ENCODE measurements at places on chromosomes 11 and 22.
A peak's percentile ranks its signal among the peaks of the same experiment; 100 is the strongest.

- DNase-seq: no peak
Observed at GRCh38 chr22:30057375-30057774, 22.9 kb upstream of the HORMAD2 start.

- no peak for DNase-seq
Observed at GRCh38 chr11:7642747-7643146, 30.6 kb downstream of the CYB5R2 start.

- DNase-seq: peak; percentile 94
Observed at GRCh38 chr22:39520226-39521105, at the start of gene ATF4. Gene ATF4 (plus strand): TSS chr22:39520562. CDS start chr22:39521446, 884 bp downstream.

GRCh38 chr11:131217313-131218310 is 152.8 kb upstream of the NTM start:
- DNase-seq: no peak

DNA sequence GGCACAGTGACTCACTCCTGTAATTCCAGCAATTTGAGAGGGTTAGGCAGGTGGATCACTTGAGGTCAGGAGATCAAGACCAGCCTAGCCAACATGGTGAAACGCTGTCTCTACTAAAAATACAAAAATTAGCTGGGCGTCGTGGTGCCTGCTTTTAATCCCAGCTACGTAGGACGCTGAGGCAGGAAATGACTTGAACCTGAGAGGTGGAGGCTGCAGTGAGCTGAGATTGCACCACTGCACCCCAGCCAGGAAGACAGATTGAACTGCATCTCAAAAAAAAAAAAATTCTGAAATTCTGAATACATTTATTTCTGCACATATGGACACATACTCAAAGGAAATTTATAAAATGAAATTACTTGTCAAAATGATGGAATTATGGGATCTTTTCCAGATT is 103.2 kb downstream of the GRIA4 start:
- DNase-seq: no peak

DNA sequence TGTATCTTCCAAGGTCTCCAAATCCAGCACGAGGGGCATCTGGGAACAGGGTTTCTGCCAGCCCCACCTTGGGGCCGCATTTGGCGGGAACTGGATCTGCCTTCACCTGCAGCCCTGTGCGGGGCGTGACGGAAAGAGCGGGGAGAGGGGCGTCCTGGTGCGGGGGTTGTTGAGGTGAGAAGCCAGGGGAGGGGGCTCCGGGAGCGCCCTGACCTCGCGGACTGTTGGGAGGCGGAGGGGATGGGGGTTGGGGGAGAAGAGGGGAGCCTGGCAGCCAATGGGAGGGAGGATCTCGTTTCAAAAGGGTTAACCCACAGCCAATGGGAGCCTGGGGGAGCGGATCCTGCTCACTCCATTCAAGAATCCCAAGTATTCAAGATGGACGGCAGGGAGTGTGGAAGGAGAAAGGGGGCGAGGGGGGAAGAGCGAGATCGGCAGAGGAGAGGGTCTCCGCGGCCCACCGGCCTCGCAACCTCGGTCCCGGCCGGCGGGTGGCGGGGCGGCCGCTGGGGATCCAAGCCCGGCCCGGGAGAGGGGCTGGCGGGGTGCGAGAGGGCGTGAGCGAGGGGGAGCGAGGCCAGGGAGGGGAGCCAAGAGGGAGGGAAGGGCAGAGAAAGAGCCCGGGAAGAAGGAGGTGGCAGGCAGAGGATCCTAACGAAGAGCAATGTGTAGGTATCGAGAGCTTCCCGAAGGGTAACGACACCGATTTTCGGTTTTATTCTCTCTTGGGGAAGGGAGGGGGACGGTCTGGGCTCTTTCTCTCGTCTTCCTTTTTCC is 11.5 kb downstream of the YPEL4 start:
- DNase-seq: no peak

DNA sequence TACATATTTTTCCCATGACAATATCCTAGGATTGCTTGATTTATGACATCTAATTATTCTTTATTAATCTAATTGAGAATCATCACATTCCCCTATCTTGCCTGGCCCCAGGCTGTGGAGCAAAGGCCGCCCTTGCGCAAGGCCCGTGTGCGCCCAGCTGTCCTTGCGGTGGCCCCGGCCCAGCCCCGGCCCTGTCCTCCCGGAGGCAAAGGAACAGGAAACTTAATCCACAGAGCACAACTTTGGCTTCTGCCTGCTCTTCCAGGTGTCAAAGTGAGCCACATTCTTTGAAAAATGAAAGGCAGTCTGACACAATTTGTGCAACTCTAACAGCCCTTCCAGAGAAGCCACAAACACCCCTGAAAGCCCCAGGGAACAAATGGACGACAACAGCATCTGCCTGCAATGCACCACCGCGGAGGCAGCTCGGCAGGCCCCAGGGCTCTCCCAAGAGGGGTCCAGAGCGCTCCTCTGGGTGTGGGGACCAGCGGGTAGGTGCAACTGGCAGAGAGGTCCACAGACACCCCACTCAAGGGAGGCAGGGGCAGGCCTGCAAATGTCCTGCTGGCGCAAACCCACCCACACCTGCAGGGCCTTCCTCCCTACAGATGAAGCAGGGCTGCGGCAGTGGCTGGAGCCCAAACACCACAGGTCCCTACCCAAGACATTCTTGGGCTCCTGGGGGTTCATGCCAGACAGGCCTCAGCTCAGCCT is 30.3 kb downstream of the GNB1L start:
- DNase-seq: no peak

GRCh38 chr11:46203746-46204145 is 73.7 kb upstream of the CREB3L1 start:
- DNase-seq: no peak

DNA sequence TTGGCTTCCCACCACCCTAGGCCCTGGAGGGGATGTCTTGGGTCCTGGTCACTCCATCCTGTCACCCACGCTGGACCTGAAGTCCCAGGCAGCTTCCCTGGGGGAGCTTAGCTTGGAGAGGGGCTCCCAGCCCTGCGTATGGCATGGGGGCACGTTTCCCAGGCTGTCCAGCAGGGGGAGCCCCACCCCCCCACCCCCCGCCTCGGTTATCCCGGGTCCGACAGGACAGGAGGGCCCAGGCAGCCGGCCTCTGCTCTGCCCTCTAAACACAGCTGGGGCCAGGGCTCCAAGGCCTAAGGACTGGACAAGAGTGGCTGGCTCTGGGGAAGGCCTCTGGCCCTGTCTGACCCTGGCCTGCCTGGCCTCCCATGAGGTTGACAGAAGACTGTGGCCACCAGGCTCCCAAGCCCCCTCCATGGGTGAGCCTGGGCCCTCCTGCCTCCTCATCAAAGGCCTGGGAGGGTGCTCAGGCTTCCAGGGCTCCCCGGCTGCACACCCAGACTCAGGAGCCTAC is 104.8 kb downstream of the NECTIN1 start:
- no peak for DNase-seq

- no peak for DNase-seq
Observed at GRCh38 chr11:125724125-125724524, 22.0 kb upstream of the PATE1 start.

- no peak for DNase-seq
Observed at GRCh38 chr22:37740455-37741311, 43.8 kb downstream of the TRIOBP start.

DNA sequence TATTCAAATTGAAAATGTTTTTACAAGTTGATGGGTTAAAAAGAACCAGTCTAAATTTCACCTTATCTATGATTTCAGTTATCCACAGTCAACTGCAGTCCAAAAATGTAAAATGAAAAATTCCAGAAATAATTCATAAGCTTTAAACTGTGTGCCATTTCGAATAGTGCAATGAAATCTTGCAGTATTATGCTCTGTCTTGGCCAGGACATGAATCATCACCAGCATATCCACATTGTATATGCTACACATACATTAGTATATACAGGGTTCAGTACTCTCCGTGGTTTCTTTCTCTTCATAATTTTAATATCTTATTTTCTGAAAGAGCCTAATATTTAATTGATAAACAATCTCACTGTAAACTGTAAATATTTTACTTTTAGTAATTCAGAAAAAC is 45.9 kb downstream of the ARHGAP32 start:
- DNase-seq: no peak

- no peak for DNase-seq
Observed at GRCh38 chr22:28817919-28818859, 17.8 kb upstream of the XBP1 start.

- DNase-seq: no peak
Observed at GRCh38 chr11:62747475-62748160, 6.3 kb downstream of the ZBTB3 start.

DNA sequence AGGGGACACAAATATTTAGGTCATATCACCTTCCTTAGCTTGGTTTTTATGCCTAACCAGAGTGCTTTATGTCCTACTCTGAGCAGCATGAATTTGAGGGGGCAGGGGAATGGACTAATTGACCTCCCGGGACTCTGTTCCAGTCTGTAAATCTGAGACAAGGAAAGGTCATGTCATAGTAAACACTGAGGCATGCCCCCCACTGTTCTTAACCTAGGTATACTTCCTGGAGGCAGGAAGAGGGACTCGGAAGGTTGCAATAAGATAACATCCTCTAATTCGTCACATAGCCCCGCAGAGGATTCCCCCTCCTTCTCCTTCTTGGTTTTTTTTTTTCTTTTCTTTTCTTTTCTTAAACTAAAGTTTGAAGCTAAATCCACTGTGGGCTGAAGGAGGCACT is 540.3 kb upstream of the CADM1 start:
- DNase-seq: no peak

- DNase-seq: no peak
Observed at GRCh38 chr11:62559204-62559603, 12.6 kb upstream of the AHNAK start.

DNA sequence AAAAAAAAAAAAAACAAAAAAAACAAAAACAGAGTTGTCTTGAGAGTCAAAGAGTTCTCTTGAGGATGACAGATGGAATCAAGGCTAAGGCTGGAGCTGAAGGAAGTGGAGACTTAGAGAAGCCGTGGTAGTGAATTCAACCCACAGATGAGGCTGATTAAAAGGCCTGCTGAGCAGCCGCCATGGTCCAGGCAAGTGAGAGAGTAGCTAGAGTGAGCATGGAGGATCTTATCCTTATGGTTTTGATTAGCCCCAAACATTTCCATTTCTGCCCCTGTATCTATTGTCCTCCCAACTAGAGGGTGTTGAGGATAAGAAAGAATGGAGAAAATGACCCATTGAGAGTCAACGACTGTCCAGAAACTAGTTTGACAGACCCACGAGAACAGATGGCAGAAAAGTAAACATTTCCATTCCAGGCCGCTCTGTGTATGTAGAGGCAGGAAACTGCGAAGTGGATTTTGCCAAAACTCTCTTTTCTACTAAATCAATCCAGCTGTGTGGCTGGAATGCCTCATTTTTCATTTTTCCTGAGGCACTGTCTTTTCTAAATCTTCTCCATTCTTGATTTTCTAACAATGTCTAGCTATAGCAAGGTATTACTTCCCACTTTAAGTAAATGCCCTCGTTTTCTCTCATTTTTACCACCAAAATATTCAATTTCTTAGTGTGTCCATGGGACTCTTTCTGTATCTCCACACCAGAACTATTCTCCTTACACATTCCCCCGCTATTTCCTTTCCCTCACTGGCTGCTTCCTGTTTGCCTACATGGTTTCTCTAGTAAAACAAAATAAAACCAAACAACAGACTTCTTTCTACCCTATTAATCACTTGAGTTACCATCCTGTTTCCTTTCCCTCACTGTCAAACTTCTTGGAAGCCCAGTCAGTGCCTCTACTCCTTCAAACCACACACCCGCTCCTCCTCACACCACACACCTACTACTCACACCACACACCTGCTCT is 5.4 kb upstream of the MMP8 start:
- no peak for DNase-seq

DNA sequence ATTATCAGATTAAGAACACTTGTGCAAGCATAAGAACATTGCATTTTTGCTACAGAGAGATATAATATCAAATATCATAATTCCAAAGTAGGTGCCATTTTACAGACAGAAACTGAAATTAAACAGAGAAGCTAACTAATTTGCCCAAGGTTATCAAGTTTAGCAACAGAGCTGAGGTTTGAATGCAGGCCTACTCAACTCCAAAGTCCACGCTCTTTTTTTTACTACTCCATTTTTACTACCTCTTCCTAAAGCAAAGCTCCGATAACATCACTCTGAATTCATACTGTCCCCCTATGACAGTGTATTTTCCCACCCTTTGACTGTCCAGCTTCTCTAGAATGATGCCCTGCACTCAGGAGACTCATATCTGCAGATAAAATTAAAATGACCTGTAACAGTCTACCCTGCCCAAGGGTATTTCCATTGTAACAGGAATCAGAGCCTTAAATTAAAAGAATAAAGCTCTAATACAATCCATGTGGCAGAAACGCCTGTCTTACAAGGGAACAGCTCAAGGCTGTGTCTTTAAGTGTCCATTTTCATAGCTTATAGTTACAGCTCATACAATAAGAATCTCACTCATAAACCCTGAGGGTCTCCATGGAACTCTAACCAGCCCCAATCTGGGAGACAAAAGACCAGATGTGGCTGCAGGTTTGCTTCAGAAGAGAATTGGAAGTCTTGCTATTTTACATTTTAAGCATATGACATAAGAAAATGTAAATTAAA is 36.8 kb downstream of the ALG9 start:
- no peak for DNase-seq

DNA sequence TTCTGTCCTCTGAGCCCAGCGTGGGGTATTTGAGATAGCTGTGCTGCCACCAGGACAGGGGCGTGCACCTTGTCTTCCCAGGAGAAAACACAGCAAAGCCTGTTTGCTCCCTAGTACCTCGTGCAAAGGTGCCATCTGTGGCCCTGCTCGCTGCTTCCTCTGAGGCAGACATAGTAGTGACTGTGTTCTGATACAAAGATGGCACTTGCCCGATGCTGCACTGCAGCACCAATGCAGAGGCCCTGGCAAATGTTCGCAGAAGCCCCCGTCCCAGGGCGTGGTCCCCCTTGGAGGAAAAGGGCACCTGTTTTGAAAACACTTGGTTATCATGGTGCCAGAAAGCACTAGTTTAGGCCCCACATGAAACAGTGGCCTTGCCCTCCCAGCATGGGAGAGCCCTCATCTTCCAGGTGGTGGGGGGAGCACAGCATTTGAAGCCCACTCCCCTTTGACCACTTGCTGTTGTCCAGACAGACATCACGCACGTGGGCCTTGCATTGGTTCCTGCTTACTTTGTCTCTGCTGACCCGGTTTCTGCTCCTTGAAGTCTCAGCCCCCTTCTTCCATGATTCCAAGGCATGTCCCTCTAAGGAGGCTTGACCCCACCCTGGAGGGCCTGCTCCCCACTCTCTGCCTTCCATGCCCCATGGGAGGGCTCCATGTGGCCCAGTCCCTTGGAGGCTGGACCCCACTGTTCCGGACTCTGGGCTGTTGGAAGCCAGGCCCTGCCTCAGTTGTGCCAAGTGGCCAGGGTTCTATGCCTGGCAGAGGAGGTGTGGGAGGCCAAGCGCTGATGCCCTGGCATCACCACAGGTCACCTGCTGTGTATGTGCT is 109.4 kb downstream of the KCNQ1OT1 start:
- no peak for DNase-seq

- DNase-seq: no peak
Observed at GRCh38 chr11:92324890-92325289, 100.3 kb downstream of the FAT3 start.

GRCh38 chr22:38839686-38840085 is 4.1 kb downstream of the NPTXR start:
- DNase-seq: no peak

- no peak for DNase-seq
Observed at GRCh38 chr22:28874811-28875320, 8.5 kb upstream of the ZNRF3 start.

- DNase-seq: no peak
Observed at GRCh38 chr22:48310289-48310688, 1517.4 kb downstream of the BRD1 start.

Measured in stimulated activated CD4-positive, alpha-beta T cell treated with anti-CD3 and anti-CD28 coated beads, Interleukin-1b, Interleukin-23, amount 100 ng/mL, for 1 hour (primary cell).